ENCODE measurements at places on chromosomes 2 and 18. TPM values are rescaled to one million over a fixed set of nuclear protein-coding genes. Genes with fewer than 3 reads are reported as not detected.

ZSWIM2 gene
- not detected for total RNA-seq

POTEC gene
- not detected for total RNA-seq

TCF23 gene
- not detected for total RNA-seq

LHCGR gene
- total RNA-seq = not detected

CTLA4 gene
- 37.6 TPM for total RNA-seq

NAT8 gene
- not detected for total RNA-seq

BCL2 gene
- total RNA-seq = 126 TPM

DAW1 gene
- not detected for total RNA-seq

LRRC30 gene
- not detected for total RNA-seq

KIAA2012 gene
- not detected for total RNA-seq

SULT1C4 gene
- total RNA-seq = not detected

ALK gene
- total RNA-seq = not detected

LYG2 gene
- total RNA-seq = not detected

PHOSPHO2 gene
- total RNA-seq = 9.5 TPM

ESPNL gene
- 0.35 TPM for total RNA-seq

MLPH gene
- total RNA-seq = not detected

ZNF396 gene
- 0.54 TPM for total RNA-seq

KCNIP3 gene
- total RNA-seq = not detected

SLC9A2 gene
- total RNA-seq = not detected

RTP5 gene
- total RNA-seq = not detected

TSGA10 gene
- total RNA-seq = 31.0 TPM

SP140 gene
- 40.6 TPM for total RNA-seq

ME2 gene
- total RNA-seq = 38.7 TPM

GPBAR1 gene
- 12.9 TPM for total RNA-seq

UNC80 gene
- not detected for total RNA-seq

GLI2 gene
- not detected for total RNA-seq

GCFC2 gene
- 26.5 TPM for total RNA-seq

CD8B gene
- 1.3 TPM for total RNA-seq

HOXD9 gene
- not detected for total RNA-seq

ANKRD30BL gene
- total RNA-seq = not detected

MC2R gene
- not detected for total RNA-seq

LRP2 gene
- not detected for total RNA-seq

CNDP1 gene
- 0.19 TPM for total RNA-seq

PIEZO2 gene
- total RNA-seq = not detected

ADRA2B gene
- total RNA-seq = not detected

NTSR2 gene
- total RNA-seq = not detected

SIX3 gene
- total RNA-seq = not detected

RGPD3 gene
- total RNA-seq = not detected

CABYR gene
- total RNA-seq = 0.98 TPM

DSG1 gene
- not detected for total RNA-seq

CRYGD gene
- total RNA-seq = not detected

All from naive thymus-derived CD4-positive, alpha-beta T cell (primary cell).